ENCODE measurements at places on chromosomes 2 and 18.

DNA sequence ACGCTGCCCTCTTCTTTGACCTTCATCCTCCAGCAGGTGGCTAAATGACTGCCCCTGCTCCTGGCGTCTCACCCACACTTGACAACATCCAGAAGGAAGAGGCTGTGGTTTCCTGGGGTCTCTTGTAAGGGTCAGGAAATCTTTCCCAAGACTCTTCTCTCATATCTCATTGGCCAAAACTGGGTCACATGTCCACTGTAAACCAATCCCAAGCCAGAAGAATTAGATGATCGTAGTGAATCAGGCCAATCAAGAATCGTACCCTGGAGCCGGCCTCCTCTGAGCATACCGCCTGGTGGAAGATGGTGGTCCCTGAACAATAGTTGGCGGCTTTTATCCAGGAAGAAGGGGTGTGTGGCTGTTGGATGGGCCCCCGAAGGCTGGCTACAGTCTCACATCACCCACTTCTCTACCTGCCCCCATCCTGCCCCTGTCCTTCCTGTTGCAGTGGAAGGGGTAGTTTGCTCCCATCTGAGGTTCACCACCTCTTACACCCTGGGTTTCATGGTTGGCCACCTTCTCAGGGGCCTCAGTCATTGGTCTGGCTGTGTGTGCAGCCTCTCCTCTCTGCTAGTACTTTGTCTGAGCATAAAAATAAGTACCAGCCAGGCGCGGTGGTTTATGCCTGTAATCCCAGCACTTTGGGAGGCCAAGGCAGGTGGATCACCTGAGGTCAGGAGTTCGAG lies 3.8 kb downstream of the SAG start:
- no peak for DNase-seq

DNA sequence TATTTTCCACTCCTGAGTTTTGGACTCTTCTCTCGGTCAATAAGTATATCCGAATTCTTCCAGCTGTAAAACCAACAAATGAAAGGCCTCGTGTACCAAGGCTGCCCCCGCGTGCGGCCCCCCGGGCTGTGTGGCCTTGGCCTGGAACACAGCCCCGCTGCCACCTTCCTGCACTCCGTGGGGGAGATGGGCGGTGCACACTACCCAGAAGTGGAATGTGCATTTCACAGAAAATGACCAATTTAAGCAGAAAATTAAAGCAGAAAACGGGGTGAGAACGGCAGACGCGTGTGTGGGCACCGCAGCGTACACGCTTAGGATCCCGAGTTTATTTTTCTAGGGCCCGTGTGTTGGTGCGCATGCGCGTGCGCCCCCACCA lies 34.4 kb upstream of the ZNF516 start:
- DNase-seq, result no peak

- DNase-seq, result no peak
These were observed 9.3 kb downstream of the TMEM182 start for GRCh38 chr2:102771114-102771513.

DNA sequence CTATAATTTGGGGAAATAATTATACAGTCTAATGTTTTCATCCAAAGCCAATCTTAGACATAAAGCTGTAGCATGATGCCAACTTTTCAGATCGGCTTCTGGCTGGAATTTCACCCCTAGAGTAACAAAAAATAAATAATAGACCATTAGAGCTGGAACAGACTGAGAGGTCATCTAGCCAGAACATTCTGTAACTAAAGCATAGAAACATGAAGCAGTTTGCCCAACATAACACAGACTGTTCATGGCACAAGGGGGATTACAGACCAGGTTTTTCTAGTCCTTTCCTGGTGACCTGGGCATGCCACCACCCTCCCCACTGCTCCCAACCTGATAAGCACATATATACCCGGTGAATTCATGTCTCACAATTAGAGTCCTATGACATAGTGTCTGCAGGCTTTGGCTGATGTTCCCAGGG lies 116.4 kb upstream of the PPP1CB start:
- DNase-seq, result no peak

GRCh38 chr2:200300065-200300464 lies 6.4 kb upstream of the SPATS2L start:
- no peak for DNase-seq

DNA sequence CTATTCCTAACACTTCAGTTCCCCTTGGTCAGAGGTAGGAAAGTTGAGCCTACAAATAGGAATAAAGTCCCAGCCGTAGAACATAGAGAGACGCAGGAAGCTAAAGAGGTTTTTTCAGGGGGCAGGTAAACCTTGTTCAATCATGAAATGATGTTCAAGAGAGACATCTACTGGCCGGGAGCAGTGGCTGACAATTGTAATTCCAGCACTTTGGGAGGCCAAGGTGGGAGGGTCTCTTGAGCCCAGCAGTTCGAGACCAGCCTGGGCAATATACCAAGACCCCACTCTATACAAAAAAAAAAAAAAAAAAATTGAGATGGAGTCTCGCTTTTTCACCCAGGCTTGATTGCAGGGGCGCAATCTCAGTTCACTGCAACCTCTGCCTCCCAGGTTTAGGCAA lies 66.7 kb upstream of the DNAJC10 start:
- DNase-seq, result no peak
